ENCODE measurements at places on chromosomes 2 and 18. TPM values are rescaled to one million over a fixed set of nuclear protein-coding genes. Genes with fewer than 3 reads are reported as not detected.

- H3K27me3 ChIP-seq: peaks cover 23% of the 10 kb centered on the region
- H3K4me3 ChIP-seq: no peak overlapping the region
- H3K36me3 ChIP-seq: no peaks in the 10 kb centered on the region
- no peak for DNase-seq
Observed at GRCh38 chr2:113111121-113111520, 16.3 kb upstream of the IL1RN start.

DNA sequence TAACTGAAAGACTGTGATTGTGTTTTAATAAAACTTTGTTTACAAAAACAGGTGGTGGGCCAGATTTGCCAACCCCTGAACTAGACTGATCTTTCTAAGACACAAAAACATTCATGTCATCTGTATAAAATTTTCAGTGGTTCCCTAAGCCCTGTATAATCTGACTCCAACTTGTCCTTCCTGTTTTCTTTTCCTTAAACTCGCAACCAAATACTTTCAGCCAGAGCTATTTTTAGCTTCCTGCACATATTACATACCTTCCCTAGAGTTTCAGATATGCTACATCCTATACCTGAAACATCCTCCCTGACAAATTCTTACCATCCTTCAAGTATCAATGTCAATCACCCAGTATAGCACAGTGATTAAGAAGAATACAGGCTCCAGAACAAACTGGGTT is 4.8 kb downstream of the GCFC2 start:
- H3K36me3 ChIP-seq: peaks cover 11% of the 10 kb centered on the region
- peak overlapping the region; percentile 34 for H3K27ac ChIP-seq
- H3K4me1 ChIP-seq: peaks cover 20% of the 10 kb centered on the region
- DNase-seq: no peak
- no peaks in the 10 kb centered on the region for H3K27me3 ChIP-seq
- no peak overlapping the region for H3K4me3 ChIP-seq

DNA sequence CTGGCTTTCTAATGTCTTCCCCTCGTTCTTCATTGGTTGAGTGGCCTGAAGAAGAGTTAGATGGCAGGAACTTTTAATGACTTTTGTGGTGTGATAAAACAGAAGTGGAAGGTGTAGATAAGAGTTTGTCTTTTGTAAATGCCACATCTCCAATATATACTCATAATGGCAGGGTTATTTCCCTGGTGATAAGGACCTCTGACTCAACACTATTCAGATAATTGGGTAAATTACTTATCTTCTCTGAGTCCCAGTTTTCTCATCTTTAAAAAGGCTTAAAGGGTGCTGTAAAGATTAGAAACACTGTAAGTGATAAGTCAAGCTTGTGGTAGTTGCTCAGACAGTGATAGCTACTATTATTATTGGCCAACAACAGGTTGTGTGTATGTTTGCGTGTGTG is 9.5 kb downstream of the KLHL14 start:
- H3K4me1 ChIP-seq: no peaks in the 10 kb centered on the region
- H3K27me3 ChIP-seq: peaks cover 4% of the 10 kb centered on the region
- H3K36me3 ChIP-seq: no peaks in the 10 kb centered on the region
- DNase-seq: no peak

GRCh38 chr2:128552141-128552805 is 233.6 kb upstream of the HS6ST1 start:
- no peak overlapping the region for H3K27ac ChIP-seq
- H3K36me3 ChIP-seq: no peaks in the 10 kb centered on the region
- H3K4me3 ChIP-seq: no peak overlapping the region
- no peaks in the 10 kb centered on the region for H3K4me1 ChIP-seq
- peaks cover 6% of the 10 kb centered on the region for H3K27me3 ChIP-seq

DNA sequence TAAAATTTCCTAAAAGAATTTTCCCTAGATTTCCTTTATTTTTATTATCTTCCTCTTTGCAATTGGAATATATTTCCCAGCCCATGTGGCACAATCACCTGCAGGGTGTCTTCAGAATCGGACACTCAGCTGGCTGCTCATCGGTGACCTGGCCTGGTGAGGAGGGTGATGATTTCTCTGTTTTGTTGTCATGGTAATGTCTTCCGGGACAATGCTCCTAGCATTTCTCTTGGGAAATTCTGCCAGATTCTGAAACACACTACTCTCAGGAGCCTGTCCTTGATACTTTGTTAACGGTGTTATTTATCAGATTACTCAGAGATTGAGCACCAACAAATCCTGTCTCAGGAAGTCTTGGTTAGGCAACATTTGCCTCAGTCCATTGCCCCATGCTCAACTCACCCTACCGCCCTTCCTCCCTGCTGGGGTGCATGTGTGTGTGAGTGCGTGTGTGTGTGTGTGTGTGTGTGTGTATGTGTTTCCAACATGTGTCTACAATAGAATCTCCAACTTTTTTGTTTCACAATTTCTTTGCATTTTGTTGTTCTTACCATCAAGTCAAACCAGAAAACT is 70.3 kb downstream of the MYT1L start:
- no peaks in the 10 kb centered on the region for H3K36me3 ChIP-seq
- no peak overlapping the region for H3K4me3 ChIP-seq
- no peaks in the 10 kb centered on the region for H3K27me3 ChIP-seq
- no peaks in the 10 kb centered on the region for H3K4me1 ChIP-seq
- no peak overlapping the region for H3K27ac ChIP-seq
- no peak for DNase-seq

Gene PARD6G
- total RNA-seq: 3.5 TPM

Gene GPAT2
- 5.0 TPM for total RNA-seq

Gene CCBE1
- not detected for total RNA-seq
